ENCODE measurements at places on chromosomes 2 and 18.

GRCh38 chr2:25424426-25425028, 82.8 kb upstream of the DNMT3A start:
- no peak for DNase-seq

DNA sequence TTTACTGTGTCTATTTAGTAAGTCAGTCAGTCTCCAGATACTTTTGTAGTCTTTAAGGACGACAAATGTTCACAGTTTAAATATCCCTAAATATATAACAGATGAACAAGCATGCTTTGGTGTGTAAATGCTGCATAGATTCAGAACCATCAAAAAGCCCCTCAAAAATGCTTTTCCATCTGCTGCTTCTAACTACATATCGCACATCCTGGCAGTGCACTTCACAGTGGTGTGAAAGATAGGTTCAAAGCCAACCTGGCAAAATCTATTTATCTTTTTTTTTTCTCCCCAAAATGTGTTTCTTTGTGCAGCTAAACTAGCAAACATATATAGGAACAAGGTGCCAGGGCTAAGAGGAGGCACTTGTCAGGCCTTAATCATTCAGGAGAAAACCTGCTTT, 753.8 kb downstream of the PLCL1 start:
- DNase-seq: no peak

DNA sequence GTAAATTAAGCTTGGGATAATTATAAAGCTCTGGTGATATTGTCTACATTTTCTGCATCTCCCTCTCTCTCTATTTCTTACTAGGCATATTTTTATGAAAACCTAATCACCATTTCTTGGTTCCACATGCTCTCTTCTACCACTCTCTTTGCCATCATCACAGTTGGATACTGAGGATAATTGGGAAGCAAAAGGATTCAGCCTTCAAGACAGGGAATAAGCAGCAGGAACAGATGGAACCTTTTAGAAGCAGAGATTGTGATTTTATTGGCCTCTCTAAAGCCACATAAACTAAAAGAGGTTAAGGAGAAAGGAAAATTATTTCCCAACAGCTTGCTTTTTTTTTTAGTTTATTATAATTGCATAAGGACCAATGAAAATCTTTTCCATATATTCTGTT, 226.3 kb upstream of the SPHKAP start:
- DNase-seq: no peak

DNA sequence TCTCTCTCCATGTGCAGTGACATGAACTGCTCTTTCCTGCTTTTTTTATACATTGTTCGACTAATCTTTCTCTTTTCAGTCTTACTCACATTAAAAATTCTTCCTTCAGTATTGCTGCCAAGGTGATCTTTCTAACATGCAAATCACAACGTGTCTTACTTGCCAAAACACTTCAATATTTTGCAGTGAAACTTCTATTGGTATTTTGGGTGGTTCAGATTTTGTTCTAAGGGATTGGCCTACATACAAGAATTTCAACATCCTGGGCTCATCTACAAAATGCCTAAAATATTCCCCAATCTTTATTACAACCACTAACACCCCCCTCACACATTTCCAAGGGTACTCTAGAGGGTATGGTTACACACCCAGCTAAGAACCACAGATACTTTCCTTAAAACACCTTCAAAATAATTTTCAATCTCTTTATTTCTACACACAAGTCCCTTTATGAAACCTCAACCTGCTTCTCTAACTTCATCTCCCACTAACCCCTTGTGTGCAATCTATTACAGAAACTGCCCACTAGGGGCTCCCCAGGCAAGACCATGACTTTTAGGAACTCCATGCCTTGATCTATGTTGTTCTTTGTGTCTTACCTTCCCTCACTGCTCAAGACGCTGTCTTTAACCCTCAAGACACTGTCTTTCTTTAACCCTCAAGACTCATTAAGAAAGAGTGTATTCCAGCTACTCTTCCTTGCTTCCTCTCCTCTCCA, 50.9 kb downstream of the COL3A1 start:
- DNase-seq: no peak

GRCh38 chr2:176729706-176730569, 460.7 kb downstream of the MTX2 start:
- no peak for DNase-seq

GRCh38 chr18:2139691-2140090, 431.6 kb downstream of the METTL4 start:
- DNase-seq: no peak

DNA sequence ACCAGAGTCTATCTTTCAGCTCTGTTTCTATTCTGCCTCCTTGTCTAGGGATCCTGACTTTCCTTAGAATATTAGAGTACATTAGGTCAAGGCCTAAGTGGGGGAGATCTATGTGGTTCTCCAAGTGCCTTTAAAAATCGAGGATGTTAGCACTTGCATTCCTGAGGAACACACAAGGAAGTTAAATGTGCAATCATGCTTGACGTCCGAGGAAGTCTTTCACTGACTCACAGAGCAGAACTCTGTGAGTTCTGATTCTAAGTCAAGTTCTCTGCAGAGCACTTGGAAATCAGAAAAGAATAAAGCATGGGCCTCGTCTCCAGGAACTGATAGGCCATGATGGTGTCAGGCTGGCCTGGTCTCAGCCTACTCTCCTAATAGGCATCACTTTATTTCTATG, 17.2 kb downstream of the FHOD3 start:
- no peak for DNase-seq

DNA sequence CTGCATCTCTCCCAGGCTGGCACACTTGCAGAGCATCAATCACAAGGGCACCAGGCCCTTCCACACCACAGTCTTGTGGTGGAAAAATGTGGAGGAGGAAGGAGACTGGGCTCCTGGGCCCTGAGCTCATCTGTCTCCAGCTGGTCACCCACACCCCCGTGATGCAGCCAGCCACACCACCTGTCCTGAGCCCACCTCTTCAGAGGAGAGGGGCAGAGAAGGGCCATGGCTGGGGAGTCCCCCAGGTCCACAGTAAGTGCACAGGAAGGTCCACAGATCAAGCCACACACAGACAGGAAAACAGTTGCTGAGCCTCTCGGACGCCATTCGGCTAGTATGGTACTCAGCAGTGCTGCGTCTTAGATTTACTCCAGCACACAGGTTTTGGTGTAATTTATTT, 203.5 kb upstream of the SALL3 start:
- DNase-seq: no peak

DNA sequence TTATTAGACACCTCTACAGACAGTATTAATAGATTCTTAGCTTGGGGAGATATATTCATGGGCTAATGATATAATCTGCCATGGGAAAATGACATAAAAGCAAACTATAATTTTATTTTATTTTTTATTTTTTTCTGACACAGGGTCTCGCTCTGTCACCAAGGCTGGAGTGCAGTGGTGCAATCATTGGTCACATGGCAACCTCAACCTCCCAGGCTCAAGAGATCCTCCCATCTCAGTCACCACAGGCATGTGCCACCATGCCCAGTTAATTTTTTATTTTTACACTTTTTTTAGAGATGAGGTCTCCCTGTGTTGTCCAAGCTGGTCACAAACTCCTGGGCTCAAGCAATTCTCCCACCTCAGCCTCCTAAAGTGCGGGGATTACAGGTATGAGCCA, 39.3 kb downstream of the RTN4 start:
- no peak for DNase-seq

- no peak for DNase-seq
Measured at GRCh38 chr18:23099621-23100020, 35.7 kb upstream of the CABLES1 start.

GRCh38 chr2:194105358-194105757, 1551.7 kb upstream of the SLC39A10 start:
- DNase-seq: no peak

DNA sequence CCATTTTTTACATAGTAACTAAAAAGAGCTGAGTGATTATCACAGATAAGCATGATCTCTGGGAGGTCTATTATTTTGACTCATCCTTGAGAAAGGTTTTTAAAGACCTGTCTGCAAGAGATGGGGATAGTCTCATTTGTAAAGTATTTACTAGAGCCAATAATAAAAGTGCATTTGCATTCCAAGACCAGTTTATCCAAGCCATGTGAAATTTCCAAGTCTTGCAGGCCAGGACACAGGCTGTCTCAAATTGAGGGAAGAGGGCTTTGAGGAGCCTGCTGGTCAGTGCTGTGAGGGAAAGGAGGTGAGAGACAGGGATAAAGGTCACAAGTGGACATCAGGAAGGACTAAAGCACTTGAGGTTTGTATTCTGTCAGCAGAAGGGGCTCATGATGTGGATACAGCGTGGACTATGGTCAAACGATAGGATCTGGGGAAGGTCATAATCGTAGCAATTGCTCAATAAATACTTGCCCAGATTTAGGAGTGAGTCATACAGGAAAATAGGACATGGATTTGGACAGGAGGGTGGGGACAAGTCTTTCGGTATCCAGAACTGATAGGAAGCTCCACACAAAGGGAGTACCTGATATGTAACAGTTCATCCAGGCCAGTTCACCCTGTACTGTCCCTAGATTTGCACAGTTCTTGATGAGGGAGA, 6.6 kb upstream of the CDH2 start:
- no peak for DNase-seq

DNA sequence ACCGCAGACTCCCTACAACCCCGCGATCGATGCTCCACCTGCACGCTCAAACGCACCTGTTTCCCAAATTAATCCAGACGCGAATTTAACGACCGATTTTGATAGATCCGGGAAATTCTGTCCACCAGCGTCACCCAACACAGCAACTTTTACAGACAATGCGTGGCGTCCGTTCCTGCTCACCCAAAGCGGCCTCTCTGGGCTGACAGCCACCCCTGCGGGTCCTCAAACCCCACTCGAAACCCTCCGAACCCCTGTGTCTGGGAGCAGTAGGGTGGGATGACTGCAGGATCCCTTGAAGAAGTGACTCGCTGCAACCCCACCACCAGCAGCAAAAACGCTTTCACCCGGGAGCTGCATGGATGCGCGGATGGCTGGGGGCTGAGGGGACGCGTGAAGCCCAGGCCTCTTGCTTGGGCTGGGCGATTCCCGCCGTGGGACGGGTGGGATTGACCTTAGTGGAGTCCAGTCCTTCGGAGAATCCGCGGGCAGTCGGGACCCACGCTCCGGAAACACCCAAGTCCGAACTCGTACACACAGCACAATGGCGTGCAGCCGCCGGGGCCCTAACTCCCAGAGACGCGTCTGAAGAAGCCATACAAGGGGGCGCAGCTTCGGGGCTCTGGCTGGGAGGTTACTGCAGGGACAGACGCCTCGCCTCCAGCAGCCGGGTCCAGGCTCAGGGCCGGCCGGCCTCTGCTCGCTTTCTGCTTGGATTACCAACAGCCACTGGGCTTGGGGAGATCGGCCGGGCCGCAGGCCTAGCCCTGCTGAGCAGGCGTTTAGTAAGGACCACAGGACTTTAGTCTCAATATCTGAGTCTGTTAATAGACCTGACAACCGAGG, 31.1 kb upstream of the ATP6V1B1 start:
- no peak for DNase-seq

DNA sequence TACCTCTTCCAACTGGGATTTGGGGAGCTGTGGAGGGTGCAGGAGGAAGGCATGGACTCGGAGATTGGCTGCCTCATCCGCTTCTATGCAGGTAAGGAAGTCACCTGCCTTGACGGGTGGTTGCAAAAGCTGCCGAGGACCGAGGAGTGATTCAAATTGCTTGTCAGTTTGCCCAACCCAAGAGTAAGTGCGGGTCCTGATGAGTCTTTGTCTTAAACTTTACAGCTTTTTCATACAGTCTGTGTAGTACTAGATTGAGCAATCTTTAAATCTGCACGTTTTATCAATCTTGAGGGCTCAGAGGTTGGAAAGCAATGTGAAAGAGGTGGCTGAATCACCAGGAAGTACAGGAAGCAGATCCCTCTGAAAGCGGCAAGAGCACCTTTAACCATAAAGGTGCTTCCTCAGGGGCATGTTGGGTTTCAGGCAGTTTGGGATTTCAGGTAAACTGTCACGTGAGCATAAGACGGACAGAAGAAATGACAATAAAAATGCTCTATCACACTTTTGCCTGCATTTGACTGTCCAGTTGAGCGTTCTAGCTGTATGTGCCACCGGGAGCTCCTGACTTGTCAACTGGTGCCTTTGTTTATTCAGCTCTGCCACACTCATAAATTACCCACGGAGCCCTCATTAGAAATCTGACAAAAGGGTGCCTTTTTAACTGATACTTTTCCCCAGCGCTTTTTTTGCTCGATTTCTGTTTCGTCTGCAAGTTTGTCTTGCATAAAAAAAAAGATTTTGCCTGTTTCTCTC, 2.0 kb downstream of the PHLPP1 start:
- DNase-seq: no peak

DNA sequence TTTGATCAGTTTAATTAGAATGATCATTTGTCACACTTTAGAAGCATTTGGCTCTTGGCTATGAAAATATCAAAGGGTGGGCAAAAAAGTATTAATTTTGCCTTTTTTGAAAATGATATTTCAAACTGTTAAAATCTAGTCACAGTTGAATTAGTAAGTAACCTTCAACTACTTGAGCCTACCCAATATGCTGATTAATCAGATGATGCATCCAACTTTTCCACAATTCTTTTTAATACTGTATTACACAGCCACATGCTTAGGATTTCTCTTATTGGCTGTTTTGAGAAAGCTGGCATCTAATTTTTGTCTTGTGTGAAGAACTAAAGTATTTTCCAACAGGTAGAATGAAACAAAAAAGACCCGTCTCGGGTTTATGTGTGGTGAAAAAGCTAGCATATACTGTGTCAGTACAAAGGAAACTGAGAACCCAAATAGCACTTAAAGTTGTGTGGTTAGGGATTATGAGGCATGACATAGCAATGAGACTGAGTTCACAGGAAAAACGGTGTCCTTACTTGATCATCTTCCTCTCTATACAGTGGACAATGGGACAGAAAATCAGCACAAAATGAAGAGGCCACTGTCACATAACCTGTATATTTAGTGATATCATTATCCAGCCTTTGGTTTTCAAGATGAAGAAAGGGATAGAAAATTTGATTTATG, 11.7 kb downstream of the OSBPL6 start:
- DNase-seq: no peak

DNA sequence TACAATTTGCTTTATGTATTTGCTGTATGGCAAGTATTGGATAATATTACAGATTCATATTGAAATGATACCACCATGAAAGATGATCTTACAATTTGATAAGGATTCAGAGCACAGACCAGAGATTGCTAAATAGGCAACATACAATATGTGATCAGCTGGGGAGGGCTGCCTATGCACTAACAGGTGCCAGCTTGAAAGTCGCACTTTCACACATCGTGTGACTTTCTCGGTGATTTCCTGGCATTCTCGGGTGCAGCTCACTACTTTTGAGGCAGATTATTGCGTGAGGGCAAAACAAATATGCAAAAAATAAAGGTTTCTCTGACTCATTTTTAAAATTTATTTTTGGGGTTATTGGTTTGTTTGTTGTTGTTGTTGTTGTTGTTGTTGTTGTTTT, 36.0 kb downstream of the RBMS1 start:
- DNase-seq: no peak

DNA sequence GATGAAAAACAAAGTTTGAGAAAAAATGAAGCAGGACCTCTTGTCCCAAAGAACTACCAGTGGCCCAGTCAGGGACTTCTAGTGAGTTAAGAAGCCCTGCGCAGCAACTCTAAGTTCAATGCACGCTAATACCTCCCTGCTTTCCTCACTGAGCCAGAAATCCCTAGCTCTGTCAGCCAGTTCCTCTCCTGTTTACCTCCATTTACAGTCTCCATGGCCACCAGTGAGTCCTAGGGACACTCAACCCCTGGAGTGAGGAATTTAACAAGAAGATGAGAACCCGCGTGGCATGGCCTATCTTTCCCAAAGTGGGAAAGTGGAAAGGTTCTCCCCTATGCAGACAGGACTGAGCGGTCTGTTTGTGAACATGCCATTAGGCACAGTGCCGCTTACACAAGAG, 31.0 kb downstream of the MRPL33 start:
- no peak for DNase-seq
